AML-193 (cell line): ENCODE measurements at places on chromosomes 3 and 15.

GRCh38 chr3:194395778-194396538 is 3.1 kb downstream of the GP5 start:
- DNase-seq = peak; percentile 38

GRCh38 chr3:141170678-141171295 is 60.8 kb upstream of the PXYLP1 start:
- DNase-seq = no peak

GRCh38 chr3:119013951-119014350 is 20.7 kb downstream of the IGSF11 start:
- DNase-seq = no peak

DNA sequence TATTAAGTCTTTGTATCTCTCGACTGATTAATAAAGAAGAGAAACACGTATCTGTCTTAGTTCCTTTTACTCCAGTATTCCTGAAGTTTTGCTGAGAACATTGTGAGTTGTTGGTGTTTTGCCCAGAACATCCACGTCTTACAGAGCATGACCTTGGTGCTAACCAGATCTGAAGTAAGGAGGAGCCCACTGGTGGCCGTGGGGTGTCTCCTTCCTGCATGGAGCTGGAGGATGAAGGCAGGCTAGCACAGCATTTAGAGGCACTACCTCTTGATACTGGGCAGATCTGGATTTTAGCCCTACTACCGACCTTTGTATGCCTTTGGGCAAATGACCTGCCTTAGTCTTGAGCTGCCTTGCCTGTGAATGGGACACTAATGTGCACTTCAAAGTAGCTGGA is 28.9 kb upstream of the ESYT3 start:
- no peak for DNase-seq

GRCh38 chr15:52324109-52324508 is 28.5 kb upstream of the MYO5C start:
- DNase-seq = no peak

- no peak for DNase-seq
These were observed 17.7 kb downstream of the RBP1 start for GRCh38 chr3:139521816-139522215.

GRCh38 chr3:148697306-148698189 is at the start of gene AGTR1:
Gene AGTR1 (plus strand): TSS chr3:148697903. CDS start chr3:148741036, 43,133 bp downstream.
- DNase-seq = no peak
